ENCODE measurements at places on chromosomes 13 and 19.

- no peak for DNase-seq
Measured at GRCh38 chr13:36057041-36057440, 74.1 kb downstream of the DCLK1 start.

DNA sequence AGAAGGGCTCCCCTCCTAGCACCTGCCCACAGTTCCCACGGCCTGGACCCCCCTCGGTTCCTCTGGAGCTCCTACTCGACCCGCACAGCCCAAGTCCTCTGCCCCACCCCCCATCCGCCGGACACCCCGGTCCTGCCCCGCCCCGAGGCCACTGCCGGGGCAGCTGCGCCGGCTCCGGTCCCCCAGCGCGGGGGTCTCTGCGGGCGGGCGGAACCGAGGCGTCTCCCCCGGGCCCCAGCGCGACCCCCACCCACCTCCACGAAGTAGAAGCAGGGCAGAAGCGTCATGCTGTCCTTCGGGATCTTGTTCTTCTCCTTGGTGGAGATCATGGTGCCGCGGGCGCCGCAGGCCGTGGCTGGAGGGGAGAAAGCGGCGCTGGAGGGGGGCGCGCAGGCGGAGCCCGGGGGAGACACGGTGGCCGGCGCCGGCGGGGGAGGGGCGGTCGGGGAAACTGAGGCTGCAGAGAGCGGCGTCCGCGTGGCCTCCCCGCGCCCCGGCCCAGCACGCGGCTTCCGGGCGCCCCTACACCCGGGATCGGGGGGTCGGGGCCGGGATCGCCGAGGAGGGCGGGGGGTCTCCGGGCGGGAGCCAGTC is 427 bp downstream of the PLPPR3 start:
- DNase-seq = no peak

GRCh38 chr13:20356444-20356843 is 124.3 kb upstream of the GJB6 start:
- no peak for DNase-seq

GRCh38 chr19:49554701-49555181 is 25.6 kb downstream of the NOSIP start:
- DNase-seq = no peak

DNA sequence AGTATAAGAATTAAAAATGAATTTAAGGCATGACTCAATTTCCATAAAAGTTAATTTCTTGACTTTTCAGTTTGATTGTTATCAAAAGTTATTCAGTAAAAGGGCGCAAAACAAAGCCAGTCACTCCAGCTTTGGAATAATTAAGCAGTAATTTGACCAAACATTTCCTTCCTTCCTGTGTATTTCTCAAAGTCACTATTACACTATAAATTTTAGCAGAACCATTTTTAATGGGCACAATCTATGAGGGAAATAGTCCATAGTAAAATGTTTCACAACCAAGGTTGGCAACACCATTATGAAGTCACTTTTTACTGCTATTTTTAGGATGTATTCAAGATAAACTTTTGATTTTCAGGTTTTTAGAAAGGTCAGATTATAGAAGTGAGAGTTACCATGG is 91.0 kb downstream of the DACH1 start:
- no peak for DNase-seq

GRCh38 chr19:24033963-24034342 is 53.0 kb upstream of the ZNF254 start:
- DNase-seq = peak; percentile 66

- DNase-seq = no peak
Measured at GRCh38 chr13:22062478-22063205, 391.8 kb downstream of the FGF9 start.

- DNase-seq = no peak
Measured at GRCh38 chr13:109949397-109949796, 163.0 kb upstream of the IRS2 start.

DNA sequence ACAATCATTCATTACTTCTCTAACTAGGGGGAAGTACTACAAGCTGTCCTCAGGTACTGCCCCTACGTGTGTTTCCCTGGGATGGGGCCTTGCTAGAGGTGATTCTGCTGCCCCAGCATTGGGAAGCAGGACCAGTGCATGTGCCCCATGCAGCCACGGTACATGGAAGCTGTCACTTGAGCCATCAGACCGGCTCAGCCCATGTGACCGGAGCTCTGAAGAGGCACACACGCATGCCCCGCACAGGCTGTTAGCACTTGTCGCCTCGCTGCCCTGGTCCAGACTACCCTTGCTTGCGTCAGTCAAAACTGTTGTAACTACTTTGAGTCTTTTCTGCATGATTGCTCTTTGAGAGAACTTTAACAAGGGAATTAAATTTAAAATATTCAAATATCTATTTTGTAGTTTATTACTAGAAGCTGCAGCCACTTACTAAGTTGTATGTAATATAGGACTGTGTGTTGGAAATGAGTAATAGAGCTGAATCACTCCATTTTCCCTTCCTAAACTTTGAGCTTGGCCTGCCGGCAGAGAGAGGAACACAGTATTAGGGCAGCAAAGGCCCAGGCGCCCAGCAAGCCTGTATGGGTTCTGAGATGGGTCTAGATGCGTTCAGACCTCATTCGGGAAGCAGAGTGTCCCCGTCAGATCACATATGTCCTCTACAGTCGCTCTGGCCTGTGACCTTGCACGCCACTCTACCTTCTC is 42.2 kb downstream of the DHRS12 start:
- DNase-seq = no peak

- no peak for DNase-seq
Measured at GRCh38 chr13:46361276-46361934, 25.6 kb downstream of the RUBCNL start.

- DNase-seq = peak; percentile 60
Measured at GRCh38 chr13:98275681-98276171, 98.7 kb upstream of the RNF113B start.

DNA sequence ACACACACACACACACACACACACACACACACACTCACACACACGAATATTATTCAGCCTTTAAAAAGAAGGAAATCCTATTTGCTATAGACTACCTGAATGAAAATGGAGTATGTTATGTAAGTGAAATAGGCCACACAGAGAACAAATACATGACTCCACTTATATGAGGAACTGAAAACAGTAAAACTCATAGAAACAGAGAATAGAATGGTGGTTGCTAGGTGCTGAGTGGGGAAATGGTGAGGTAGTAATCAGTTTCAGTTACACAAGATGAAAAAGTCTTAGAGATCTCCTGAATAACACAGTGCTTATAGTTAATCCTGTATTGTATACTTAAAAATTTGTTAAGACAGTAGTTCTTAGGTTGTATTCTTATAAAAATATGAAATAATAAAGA is 8.2 kb downstream of the ZNF677 start:
- DNase-seq = no peak

GRCh38 chr13:52949742-52950141 is 78.9 kb upstream of the OLFM4 start:
- no peak for DNase-seq

DNA sequence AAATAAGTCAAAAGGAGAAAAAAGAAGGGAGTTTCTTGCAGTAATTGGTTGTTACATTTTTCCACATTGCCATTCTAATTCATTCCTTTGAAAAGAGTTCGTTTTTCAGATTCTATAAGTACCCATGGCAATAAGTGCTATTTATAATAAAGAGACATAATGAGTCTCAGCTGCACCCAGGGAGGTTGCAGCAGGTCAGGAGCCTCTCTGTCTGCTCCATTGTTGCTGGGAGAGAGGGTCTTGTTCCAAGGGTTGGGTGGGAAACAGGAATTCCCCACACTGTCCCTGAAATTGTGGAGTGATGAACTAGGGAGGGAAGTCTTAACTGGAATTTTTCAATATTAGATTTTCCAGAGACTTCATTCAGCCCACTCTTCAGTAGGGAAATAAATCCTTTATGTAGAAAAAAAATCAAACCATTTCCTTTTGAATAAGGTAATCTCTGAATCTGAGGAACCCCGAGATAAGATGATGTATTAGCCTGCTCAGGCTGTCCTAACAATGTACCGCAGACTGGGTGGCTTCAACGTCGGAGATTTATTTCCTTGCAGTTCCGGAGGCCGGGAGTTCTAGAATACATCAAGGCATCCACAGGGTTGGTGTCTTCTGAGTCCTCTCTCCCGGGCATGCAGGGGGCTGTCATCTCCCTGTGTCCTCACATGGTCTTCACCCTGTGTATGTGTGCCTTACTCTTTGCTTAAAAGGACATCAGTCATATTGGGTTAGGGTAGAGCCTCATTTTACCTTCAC is 342.7 kb upstream of the TMTC4 start:
- DNase-seq = no peak

- no peak for DNase-seq
Measured at GRCh38 chr13:45943965-45944364, 92.4 kb upstream of the SIAH3 start.

- DNase-seq = no peak
Measured at GRCh38 chr13:79997244-79997643, 343.7 kb downstream of the SPRY2 start.

Measured in fibroblast of gingiva (primary cell).